Endodermal cell (in vitro differentiated cells): ENCODE measurements at places on chromosomes 12 and 14.
A peak's percentile ranks its signal among the peaks of the same experiment; 100 is the strongest.

DNA sequence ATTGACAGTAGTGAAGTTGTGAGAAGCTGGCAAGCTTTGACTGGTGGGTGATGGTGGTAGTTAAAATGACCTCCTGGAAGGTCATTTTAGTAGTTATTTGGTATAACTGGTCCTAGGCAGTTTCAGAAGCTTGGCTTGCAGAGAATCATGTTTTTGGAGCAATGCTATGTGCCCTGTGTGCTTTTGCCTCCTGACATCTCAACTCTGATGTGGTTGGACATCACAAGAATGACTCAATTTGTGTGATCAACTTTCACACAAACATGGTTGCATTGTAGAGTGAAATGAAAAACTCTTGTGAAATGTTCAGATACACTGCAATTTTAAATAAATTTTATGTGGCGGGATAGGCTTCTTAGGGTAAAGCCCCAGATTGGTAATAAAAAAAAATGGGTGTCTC, 8.3 kb upstream of the ABCD2 start:
- H3K27me3 ChIP-seq, result no peaks in the 10 kb centered on the region
- DNase-seq, result no peak
- no peak overlapping the region for H3K27ac ChIP-seq
- no peaks in the 10 kb centered on the region for H3K36me3 ChIP-seq

GRCh38 chr12:46839964-46840363, 14.2 kb upstream of the SLC38A4 start:
- no peak overlapping the region for H3K27ac ChIP-seq
- H3K36me3 ChIP-seq, result no peaks in the 10 kb centered on the region
- H3K4me3 ChIP-seq, result no peak overlapping the region
- peaks cover 31% of the 10 kb centered on the region for H3K27me3 ChIP-seq
- no peak for DNase-seq

GRCh38 chr12:85580562-85581168, 255.5 kb downstream of the RASSF9 start:
- no peaks in the 10 kb centered on the region for H3K4me1 ChIP-seq
- no peaks in the 10 kb centered on the region for H3K36me3 ChIP-seq
- H3K27ac ChIP-seq, result no peak overlapping the region
- no peak for DNase-seq
- no peak overlapping the region for H3K4me3 ChIP-seq

- no peak overlapping the region for H3K4me3 ChIP-seq
- H3K4me1 ChIP-seq, result no peaks in the 10 kb centered on the region
- H3K27ac ChIP-seq, result no peak overlapping the region
- peaks cover 2% of the 10 kb centered on the region for H3K27me3 ChIP-seq
Measured at GRCh38 chr12:129665414-129665813, 238.4 kb downstream of the TMEM132D start.

- H3K27me3 ChIP-seq, result no peaks in the 10 kb centered on the region
- peaks cover 4% of the 10 kb centered on the region for H3K4me1 ChIP-seq
- H3K27ac ChIP-seq, result no peak overlapping the region
- H3K36me3 ChIP-seq, result no peaks in the 10 kb centered on the region
Measured at GRCh38 chr14:79749065-79749464, 462.2 kb downstream of the DIO2 start.

DNA sequence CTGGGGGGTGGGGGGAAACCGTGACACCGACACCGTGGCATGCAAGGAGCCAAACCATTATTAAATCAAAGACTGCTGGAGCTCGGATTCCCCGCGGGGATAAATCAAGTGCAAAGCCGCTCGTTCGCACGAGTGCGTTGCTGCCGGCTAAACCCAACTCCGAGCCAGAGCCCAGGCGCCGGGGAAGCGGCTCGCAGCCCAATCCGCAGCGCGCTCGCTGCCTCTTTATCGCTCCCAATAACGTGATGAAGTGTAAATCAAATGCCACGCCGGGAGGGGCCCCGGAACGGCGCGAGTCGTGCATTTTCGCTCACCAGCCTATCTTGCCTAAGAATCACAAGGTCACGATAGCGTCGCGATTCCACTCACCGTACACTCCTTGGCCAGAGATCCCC, 1.3 kb downstream of the MDGA2 start:
- H3K4me3 ChIP-seq, result peak overlapping the region; percentile 78
- DNase-seq, result peak; percentile 76
- peaks cover 79% of the 10 kb centered on the region for H3K27me3 ChIP-seq
- H3K4me1 ChIP-seq, result no peaks in the 10 kb centered on the region
- H3K36me3 ChIP-seq, result no peaks in the 10 kb centered on the region
- H3K27ac ChIP-seq, result no peak overlapping the region

DNA sequence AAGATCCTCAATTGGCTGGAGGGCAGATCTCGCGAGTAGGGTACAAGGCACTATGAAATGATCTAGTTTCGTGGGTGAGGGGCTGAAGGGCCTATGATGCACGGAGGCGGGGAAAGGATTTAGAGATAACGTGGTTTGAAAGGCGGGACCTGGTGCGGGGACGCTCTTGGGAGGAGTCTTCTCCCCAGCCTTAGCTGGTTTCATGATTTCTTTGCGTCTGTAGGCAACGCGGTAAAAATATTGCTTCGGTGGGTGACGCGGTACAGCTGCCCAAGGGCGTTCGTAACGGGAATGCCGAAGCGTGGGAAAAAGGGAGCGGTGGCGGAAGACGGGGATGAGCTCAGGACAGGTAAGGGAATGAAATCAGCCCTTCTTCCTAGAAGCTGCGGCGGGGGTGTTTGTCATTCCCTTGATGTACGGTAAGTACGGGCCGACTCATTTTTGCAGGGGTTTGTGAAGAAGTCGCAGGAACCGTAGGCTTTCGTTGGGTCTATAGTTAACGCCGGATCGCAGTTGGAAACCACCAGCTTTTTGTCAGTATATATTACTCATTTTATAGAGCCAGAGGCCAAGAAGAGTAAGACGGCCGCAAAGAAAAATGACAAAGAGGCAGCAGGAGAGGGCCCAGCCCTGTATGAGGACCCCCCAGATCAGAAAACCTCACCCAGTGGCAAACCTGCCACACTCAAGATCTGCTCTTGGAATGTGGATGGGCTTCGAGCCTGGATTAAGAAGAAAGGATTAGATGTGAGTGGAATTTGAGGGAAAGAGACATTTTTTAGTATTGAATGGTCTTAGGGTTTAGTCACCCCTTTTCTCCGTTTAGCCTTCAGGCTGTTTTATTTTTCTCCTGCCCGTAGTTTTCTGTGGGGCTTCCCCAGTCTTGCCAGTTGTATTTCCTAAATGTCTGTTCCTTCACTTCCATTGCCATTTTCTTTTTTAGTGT, 602 bp downstream of the APEX1 start:
- H3K36me3 ChIP-seq, result peaks cover 66% of the 10 kb centered on the region
- H3K27me3 ChIP-seq, result no peaks in the 10 kb centered on the region
- no peak for DNase-seq

DNA sequence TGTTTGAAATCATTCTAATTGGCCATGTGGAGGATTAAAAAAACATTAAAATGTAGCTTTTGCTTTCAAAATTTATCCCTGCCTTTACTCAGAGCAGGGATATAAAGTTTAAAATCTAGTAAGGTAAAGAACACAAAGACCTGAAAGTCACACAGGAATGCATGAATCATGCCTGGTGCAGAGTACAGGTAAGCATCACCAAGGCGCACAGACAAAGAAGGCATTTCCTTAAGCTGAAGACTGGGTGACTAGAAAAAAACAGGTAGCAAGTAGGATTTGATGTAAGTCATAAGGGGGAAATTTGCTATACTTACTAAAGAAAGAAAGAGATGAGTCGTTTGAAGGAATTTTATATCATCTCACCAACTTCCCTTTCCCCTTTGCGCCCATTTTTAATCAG, 405.6 kb downstream of the GXYLT1 start:
- H3K27ac ChIP-seq, result no peak overlapping the region
- no peaks in the 10 kb centered on the region for H3K27me3 ChIP-seq

DNA sequence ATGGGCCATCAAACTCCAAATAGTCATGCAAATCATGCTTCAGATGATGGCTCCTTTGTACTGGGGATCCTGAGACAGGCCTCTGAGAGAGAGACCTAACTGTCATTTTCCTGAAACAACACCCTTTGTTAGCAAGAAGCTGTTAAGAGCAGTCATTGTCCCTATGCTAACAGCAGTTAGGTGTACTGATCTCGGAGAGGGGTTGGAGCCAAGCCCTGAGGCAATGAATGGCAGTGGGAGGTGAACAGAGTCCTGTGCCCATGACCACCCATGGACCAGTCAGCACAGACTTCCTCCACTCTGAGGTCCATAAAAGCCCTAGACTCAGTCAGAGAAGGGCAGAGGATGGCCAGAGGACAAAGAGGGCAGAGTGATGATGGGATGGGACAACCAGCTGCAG, 747.6 kb upstream of the LRFN5 start:
- H3K27me3 ChIP-seq, result no peaks in the 10 kb centered on the region
- no peak overlapping the region for H3K27ac ChIP-seq
- peak; percentile 57 for DNase-seq
- H3K36me3 ChIP-seq, result no peaks in the 10 kb centered on the region

- H3K27me3 ChIP-seq, result peaks cover 18% of the 10 kb centered on the region
- H3K27ac ChIP-seq, result no peak overlapping the region
- H3K4me3 ChIP-seq, result no peak overlapping the region
- DNase-seq, result no peak
- no peaks in the 10 kb centered on the region for H3K36me3 ChIP-seq
Measured at GRCh38 chr14:79510659-79511058, 700.6 kb downstream of the DIO2 start.

DNA sequence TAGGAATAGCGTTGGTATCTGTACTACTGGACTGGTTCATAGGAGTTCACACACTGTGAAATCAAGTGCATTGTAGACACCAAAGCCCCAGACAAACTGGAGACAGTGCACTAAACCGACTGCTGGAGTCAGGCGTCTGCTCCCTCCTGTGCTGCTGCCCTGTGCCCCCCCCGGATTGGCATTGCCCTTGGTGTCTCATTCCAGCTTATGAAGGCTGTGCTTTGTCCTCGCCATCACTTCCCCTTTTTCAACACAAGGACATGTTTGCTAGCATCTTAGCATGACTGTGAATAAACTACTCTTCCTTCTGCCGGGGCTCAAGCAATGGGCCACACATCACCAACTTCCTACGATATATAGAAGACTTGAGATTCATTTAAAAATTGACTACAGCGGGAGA, 84.0 kb downstream of the TMCC3 start:
- no peak overlapping the region for H3K4me3 ChIP-seq
- H3K36me3 ChIP-seq, result peaks cover 9% of the 10 kb centered on the region
- H3K4me1 ChIP-seq, result peaks cover 12% of the 10 kb centered on the region

GRCh38 chr12:108831309-108831991, 25.9 kb downstream of the SSH1 start:
- H3K27ac ChIP-seq, result no peak overlapping the region
- H3K4me1 ChIP-seq, result no peaks in the 10 kb centered on the region
- H3K27me3 ChIP-seq, result no peaks in the 10 kb centered on the region
- no peak overlapping the region for H3K4me3 ChIP-seq
- no peak for DNase-seq
- H3K36me3 ChIP-seq, result peaks cover 53% of the 10 kb centered on the region

DNA sequence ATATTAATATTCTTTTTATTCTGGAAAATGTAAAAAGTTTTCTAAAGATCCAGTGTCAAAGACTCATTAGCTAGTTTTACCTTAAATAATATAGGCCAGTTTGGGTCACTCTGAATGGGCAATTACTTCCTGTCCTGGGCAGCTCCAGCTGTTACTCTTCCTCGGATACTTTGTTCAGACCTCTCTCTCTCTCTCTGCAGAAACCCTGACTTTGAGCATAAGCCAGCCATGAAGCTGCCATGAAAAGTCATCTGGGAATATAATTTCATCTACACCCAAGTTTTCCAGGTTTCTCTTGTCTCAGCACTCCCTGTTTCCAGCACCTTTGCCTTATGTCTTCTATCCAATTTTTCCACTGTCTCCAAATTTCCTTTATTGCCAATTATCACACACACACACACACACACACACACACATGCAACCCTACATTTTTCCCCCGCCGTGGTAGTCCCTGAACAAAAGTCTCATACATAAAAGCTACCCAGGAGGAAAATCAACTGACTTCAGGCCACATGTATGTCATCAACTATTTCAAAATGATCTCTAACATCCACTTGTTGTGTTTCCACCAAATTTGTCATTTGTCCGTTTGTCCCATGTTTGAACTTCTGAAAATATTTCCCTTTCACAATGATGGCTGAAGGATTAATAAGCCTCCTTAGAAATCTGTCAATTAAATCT, 318.1 kb downstream of the SSPN start:
- no peak for DNase-seq
- no peaks in the 10 kb centered on the region for H3K36me3 ChIP-seq
- no peaks in the 10 kb centered on the region for H3K27me3 ChIP-seq
- no peak overlapping the region for H3K4me3 ChIP-seq
- H3K27ac ChIP-seq, result no peak overlapping the region

- H3K4me3 ChIP-seq, result no peak overlapping the region
- no peaks in the 10 kb centered on the region for H3K4me1 ChIP-seq
- H3K36me3 ChIP-seq, result no peaks in the 10 kb centered on the region
- no peaks in the 10 kb centered on the region for H3K27me3 ChIP-seq
- DNase-seq, result no peak
Measured at GRCh38 chr12:84757978-84758377, 154.6 kb downstream of the SLC6A15 start.

GRCh38 chr12:10132850-10133370, 2.9 kb upstream of the CLEC7A start:
- no peak for DNase-seq
- peaks cover 4% of the 10 kb centered on the region for H3K4me1 ChIP-seq
- no peaks in the 10 kb centered on the region for H3K36me3 ChIP-seq
- H3K27me3 ChIP-seq, result no peaks in the 10 kb centered on the region

DNA sequence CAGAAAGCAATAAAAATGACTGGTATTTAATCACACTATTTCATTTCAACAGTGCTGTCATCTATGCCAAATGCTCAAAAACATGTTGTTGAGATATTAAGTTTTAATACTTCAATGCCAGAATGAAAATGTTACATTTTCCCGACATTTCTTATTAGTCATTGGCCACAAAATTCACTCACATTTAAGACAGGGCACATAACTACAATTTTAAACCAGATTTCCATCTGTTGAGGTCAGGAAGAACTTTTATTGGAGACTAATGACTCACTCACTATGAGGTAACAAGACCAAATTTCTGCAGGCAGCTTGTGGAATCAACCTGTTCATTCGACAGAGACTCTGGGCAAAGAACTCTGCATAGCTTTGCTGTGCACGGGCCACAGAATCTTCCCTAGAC, 36.8 kb downstream of the PPTC7 start:
- peak; percentile 30 for DNase-seq
- no peak overlapping the region for H3K27ac ChIP-seq
- H3K4me1 ChIP-seq, result peaks cover 7% of the 10 kb centered on the region
- H3K36me3 ChIP-seq, result peaks cover 27% of the 10 kb centered on the region
- no peaks in the 10 kb centered on the region for H3K27me3 ChIP-seq

DNA sequence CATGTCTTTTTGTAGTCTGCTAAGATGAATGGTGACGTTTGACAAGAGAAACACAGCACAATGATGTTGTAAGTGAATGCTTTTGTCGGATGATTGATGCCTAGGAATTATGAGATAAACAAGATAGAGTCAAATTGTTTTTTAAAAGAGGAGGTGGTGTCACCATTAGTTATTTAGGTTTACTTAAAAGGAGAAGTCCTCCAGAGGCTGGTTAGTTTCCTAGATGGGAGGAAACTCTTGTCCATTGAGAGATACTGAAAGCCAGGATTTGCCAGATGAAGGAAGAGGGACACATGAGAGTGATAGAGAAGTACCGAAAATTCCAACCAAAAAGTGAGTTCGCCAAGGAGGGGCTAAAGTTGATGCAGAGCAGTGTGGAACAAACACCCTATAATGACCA, at the start of gene OR10G2:
Gene OR10G2 (minus strand): TSS at position 101 of the 400 bp plus-strand sequence. CDS start 98 bp downstream, at position 3.
- H3K27ac ChIP-seq, result no peak within 1 kb of the TSS
- H3K4me3 ChIP-seq, result no peak within 1 kb of the TSS
- H3K36me3 ChIP-seq, result no peaks in the 10 kb centered on the region
- no peak for DNase-seq
- H3K27me3 ChIP-seq, result no peaks in the 10 kb centered on the region

GRCh38 chr12:102564026-102564425, 83.7 kb upstream of the IGF1 start:
- no peaks in the 10 kb centered on the region for H3K27me3 ChIP-seq
- no peak overlapping the region for H3K27ac ChIP-seq
- H3K36me3 ChIP-seq, result no peaks in the 10 kb centered on the region
- no peak for DNase-seq
